MM.1S (cell line): ENCODE measurements at places on chromosomes 13 and 19.

DNA sequence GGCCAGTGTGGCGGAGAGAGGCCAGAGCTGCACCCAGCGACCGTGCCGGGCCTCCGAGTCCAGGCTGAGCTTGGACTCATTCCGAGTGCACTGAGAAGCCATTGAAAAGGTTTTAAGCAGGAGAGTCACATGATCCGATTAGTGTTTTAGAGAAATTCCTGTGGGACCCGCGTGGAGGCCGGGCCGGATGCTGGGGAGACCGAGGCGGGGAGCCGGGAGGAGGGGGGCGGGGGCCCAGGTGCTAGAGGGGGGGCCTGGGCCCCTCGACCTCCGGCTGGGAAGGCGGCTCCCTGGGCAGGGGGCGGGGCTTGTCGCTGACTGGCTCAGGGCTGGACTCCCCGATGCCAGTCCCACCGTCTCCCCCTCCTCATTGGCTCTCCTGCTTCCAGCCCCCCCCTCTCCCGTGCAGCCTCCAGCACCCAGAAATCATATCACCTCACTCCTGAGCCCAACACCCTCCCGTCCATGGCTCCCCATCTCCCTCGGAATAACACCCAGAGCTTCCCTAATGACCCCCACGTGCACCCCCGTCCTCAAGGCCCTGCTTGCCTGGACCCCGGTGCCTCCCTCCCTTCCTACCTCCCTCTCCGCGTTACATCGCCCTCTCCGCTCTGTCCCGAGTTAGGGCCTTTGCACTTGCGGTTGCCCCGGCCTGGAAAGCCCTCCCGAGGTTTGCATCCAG is 5.2 kb upstream of the ZNF579 start:
- H3K36me3 ChIP-seq: no peaks in the 10 kb centered on the region
- peaks cover 73% of the 10 kb centered on the region for H3K27me3 ChIP-seq
- no peaks in the 10 kb centered on the region for H3K4me1 ChIP-seq
- DNase-seq: no peak
- no peak overlapping the region for H3K27ac ChIP-seq

- DNase-seq: peak; percentile 92
- 0 out of 2 replicates have a peak, but pooled peaks cover 9% of the 10 kb centered on the region for H3K27me3 ChIP-seq
- H3K4me1 ChIP-seq: peaks cover 23% of the 10 kb centered on the region
- peak overlapping the region; percentile 19; the same call in 1 of the 2 replicates for H3K27ac ChIP-seq
- H3K36me3 ChIP-seq: no peaks in the 10 kb centered on the region
- no peak overlapping the region; the same call in 1 of the 2 replicates for H3K4me3 ChIP-seq
Observed at GRCh38 chr13:100542826-100543156, 45.8 kb downstream of the GGACT start.

- peaks cover 36% of the 10 kb centered on the region for H3K4me1 ChIP-seq
- no peaks in the 10 kb centered on the region for H3K36me3 ChIP-seq
- peak overlapping the region; percentile 85; the same call in 1 of the 2 replicates for H3K27ac ChIP-seq
- no peak overlapping the region for H3K4me3 ChIP-seq
- DNase-seq: no peak
- no peaks in the 10 kb centered on the region for H3K27me3 ChIP-seq
Observed at GRCh38 chr13:30704596-30704995, 30.7 kb upstream of the ALOX5AP start.

GRCh38 chr19:4303819-4304537 is 420 bp upstream of the FSD1 start:
- H3K27ac ChIP-seq: no peak overlapping the region
- DNase-seq: no peak
- H3K27me3 ChIP-seq: peaks cover 84% of the 10 kb centered on the region
- H3K36me3 ChIP-seq: no peaks in the 10 kb centered on the region
- no peaks in the 10 kb centered on the region for H3K4me1 ChIP-seq

DNA sequence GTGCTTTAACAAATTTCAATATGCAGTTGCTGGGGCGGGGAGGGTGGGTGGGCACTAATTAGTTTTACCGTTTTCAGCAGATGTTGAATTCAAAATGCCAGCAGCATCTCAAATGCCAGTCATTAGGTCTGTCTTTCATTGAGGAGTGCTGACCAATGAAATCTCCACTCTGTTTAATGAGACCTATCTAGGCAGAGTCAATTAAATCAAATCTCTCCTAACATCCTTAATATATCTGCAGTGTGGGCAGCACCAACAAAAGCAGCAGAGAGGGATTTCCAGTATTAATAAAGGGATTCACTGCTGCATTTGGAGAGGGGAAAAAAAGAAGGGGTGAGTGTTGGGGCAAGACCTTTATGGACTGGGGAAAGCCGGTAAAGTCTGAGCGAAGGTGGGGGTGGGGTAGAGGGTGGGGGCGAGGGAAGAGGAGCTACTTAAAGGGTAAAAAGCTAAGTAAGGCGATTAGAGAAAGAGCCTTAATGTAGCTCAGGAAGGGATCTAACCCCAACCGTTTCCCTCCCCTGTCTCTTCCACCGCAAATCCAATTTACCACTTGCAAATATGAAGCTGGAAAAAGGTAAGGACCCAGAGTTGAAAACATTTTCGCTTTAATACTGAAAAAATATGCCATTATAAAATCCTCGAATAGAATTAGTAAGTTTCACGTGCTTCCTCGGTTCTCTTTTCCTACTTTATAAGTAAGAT is 4.5 kb downstream of the SLITRK1 start:
- H3K4me1 ChIP-seq: no peaks in the 10 kb centered on the region
- no peaks in the 10 kb centered on the region for H3K36me3 ChIP-seq
- H3K4me3 ChIP-seq: no peak overlapping the region
- H3K27ac ChIP-seq: no peak overlapping the region
- H3K27me3 ChIP-seq: no peaks in the 10 kb centered on the region

DNA sequence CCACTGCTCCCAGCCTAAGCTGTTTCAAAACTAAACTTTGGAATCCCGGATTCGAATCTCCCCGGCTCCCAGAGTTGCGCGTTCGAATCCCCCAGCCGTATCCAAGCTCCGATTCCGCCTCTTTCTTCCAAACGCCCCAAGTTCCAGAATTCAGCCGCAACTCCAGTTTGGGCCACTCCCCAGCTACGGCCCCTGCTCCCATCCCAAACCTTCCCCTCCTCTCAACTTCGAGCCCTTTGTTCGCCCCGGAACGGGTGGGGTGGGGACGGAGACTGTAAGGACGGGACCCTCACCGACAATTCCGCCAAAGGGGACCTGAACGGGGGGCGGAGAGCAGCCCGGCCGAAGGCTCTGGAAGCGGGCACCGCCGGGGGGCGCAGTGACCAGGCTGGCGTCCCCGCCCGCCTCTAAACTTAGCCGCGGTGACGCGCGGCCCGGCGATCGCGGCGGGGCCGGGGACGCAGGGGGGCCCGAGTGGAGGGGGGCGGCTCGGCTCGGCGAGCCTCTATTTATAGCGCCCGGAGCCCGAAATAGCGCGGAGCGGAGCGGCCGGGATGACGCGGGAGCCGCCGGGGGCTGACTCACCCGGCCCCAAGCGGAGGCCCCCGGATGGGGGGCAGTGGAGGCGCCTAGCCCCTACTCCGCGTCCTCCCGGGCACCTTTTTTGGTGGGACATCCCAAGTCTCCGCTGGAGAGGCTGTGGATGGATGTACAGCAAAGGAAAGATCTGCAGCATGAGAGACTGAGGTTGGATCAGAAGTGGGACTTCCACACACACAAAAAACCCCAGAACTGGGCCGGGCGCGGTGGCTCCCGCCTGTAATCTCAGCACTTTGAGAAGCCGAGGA is 4.9 kb upstream of the ERCC1 start:
- no peak overlapping the region for H3K27ac ChIP-seq
- peak overlapping the region; percentile 44 for H3K4me3 ChIP-seq
- DNase-seq: no peak
- H3K4me1 ChIP-seq: peaks cover 7% of the 10 kb centered on the region; the same call in 1 of the 2 replicates

GRCh38 chr13:79393564-79394249 is 12.3 kb downstream of the RBM26 start:
- peak; percentile 51 for DNase-seq
- H3K27me3 ChIP-seq: no peaks in the 10 kb centered on the region
- peak overlapping the region; percentile 23; the same call in 1 of the 2 replicates for H3K27ac ChIP-seq
- H3K4me1 ChIP-seq: peaks cover 17% of the 10 kb centered on the region
- H3K36me3 ChIP-seq: peaks cover 22% of the 10 kb centered on the region; the same call in 1 of the 2 replicates
- H3K4me3 ChIP-seq: 0 out of 2 replicates have a peak overlapping the region, but pooled peaks have one; percentile 11

GRCh38 chr13:98556968-98557631 is 19.8 kb downstream of the STK24 start:
- DNase-seq: no peak
- H3K4me1 ChIP-seq: no peaks in the 10 kb centered on the region
- no peak overlapping the region for H3K4me3 ChIP-seq
- H3K36me3 ChIP-seq: no peaks in the 10 kb centered on the region
- no peaks in the 10 kb centered on the region for H3K27me3 ChIP-seq

GRCh38 chr13:113831061-113831460 is 32.8 kb downstream of the GAS6 start:
- no peaks in the 10 kb centered on the region for H3K4me1 ChIP-seq
- no peak overlapping the region for H3K27ac ChIP-seq
- H3K4me3 ChIP-seq: no peak overlapping the region
- DNase-seq: no peak
- peaks cover 19% of the 10 kb centered on the region for H3K36me3 ChIP-seq

GRCh38 chr13:31394506-31394905 is 194.7 kb downstream of the B3GLCT start:
- no peak overlapping the region for H3K27ac ChIP-seq
- peak; percentile 40 for DNase-seq
- H3K4me3 ChIP-seq: no peak overlapping the region
- H3K27me3 ChIP-seq: no peaks in the 10 kb centered on the region
- H3K36me3 ChIP-seq: no peaks in the 10 kb centered on the region
- H3K4me1 ChIP-seq: no peaks in the 10 kb centered on the region

- no peak overlapping the region for H3K27ac ChIP-seq
- H3K27me3 ChIP-seq: no peaks in the 10 kb centered on the region
- DNase-seq: no peak
- no peaks in the 10 kb centered on the region for H3K4me1 ChIP-seq
Observed at GRCh38 chr19:40174092-40174491, 17.1 kb upstream of the MAP3K10 start.

DNA sequence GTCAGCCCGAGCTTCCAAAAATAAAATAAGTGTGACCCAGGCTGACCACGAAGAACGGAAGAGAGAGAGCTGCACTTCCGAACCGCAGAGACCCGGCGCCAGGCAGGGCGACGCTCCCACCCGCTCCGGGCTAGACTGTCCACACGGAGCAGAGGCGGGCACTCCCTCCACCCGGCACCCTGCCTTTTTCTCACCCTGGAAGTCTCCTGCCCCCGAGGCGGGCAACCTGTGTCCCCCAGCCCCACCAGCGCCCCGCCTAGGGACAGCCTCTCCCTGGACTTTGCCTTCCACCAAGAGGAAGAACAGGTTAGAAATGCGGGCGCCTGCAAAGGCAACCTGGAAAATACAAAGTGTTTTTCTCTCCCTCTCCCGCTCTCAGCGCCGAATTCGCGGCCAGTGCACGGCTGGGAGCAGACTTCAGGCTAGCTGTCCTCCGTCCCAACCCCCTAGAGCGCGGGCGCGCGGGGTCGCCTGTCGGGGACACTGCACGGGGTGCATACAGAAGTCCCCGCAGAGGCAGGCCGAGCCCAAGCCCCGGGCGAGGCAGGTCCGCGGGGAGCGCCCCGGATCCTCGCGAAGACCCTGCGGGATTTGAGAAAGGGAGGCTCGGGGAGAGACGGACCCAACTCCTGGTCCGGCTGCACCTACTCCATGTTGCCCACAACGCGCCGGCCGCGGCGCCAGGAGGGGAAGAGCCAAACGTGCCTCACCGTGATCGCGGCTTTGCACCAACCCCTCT is 845 bp downstream of the SPRY2 start:
- no peak overlapping the region for H3K27ac ChIP-seq
- peak; percentile 38 for DNase-seq
- H3K27me3 ChIP-seq: peaks cover 5% of the 10 kb centered on the region; the same call in 1 of the 2 replicates
- H3K36me3 ChIP-seq: no peaks in the 10 kb centered on the region
- H3K4me1 ChIP-seq: no peaks in the 10 kb centered on the region

DNA sequence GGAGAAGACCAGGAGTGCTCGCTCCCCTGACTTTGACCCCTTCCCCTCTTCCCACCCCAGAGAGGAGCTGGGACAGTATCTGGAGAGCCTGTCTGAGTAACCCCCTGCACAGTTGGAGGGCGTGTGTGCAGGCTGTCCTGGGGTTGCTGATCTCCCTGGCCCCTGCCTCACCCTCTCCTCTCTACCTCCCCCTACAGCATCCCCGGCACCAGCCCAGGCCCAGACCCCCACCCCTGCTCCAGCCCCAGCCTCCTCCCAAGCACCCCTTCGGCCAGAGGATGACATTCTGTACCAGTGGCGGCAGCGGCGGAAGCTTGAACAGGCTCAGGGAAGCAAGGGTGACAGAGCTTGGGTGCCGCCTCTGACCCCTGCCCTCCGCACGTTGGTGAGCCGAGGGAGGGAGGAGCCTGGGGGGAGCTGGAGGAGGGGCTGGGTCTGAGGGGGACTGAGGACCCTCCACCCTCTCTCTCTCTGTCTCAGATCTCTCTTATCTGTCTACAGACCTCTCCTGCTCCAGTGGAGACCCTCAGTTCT is 8.7 kb downstream of the PROSER3 start:
- no peak overlapping the region for H3K4me3 ChIP-seq
- H3K36me3 ChIP-seq: no peaks in the 10 kb centered on the region
- H3K27me3 ChIP-seq: no peaks in the 10 kb centered on the region
- no peak overlapping the region for H3K27ac ChIP-seq
- DNase-seq: no peak

DNA sequence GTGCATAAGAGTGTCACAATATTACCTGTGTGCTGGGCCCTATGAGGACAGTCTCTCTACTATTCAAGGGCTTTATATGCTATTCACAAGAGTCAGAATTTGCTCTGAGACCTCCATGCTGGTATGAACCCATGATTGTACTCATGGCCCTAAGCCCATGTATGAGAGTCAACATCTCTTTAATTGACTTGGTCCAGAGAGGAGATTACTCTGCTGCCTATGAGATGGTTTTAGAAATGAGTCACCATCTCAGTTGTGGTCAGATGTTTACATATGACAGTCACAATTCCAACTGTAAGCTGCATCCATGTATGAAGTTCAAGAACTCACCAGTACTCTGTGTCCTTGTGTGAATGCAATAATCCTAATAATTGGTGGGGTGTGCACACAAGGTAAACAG is 19.9 kb upstream of the ZNF208 start:
- H3K36me3 ChIP-seq: no peaks in the 10 kb centered on the region
- no peaks in the 10 kb centered on the region for H3K4me1 ChIP-seq
- no peak overlapping the region for H3K4me3 ChIP-seq

DNA sequence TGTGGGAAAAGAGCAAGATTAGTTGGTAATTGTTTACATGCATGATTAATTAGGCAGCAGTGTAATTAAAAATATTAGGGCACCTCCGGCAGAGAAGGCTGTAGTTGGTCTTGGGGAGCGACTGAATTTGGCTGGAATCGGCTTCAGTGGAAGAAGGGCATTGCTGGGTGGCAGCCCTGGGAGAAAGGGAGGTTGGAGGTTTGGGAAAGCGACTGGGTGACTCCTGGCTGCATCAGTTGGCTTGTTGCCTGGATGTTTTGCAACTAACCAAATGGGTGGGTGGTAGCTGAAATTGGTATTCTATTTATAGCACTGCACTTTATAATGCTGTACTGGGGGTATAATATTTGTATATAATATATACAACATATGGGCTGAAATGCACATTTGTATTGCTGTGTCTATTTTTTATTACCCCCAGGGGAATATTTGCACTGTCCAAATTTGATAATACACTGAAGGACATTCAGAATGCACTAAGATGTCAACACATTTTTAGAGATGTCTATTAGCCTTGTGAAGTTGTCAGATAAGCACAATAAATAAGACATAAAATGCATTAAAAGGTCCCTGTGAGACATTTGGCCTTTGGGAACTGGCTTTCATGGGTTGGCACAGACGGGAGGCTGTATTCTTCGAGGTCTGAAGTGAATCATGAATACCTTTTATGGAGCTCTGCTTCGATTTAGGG is 1.7 kb downstream of the B3GLCT start:
- no peaks in the 10 kb centered on the region for H3K36me3 ChIP-seq
- H3K27me3 ChIP-seq: no peaks in the 10 kb centered on the region
- DNase-seq: no peak

GRCh38 chr19:22545751-22546150 is 88.4 kb upstream of the ZNF492 start:
- H3K27me3 ChIP-seq: no peaks in the 10 kb centered on the region
- no peak overlapping the region for H3K27ac ChIP-seq
- H3K4me3 ChIP-seq: no peak overlapping the region
- peak; percentile 42 for DNase-seq
- no peaks in the 10 kb centered on the region for H3K4me1 ChIP-seq
- H3K36me3 ChIP-seq: no peaks in the 10 kb centered on the region
